Stimulated activated CD8-positive, alpha-beta memory T cell treated with anti-CD3 and anti-CD28 coated beads, Interleukin-4, amount 100 ng/mL, for 4 hours (primary cell): ENCODE measurements at places on chromosomes 1 and 21.

DNA sequence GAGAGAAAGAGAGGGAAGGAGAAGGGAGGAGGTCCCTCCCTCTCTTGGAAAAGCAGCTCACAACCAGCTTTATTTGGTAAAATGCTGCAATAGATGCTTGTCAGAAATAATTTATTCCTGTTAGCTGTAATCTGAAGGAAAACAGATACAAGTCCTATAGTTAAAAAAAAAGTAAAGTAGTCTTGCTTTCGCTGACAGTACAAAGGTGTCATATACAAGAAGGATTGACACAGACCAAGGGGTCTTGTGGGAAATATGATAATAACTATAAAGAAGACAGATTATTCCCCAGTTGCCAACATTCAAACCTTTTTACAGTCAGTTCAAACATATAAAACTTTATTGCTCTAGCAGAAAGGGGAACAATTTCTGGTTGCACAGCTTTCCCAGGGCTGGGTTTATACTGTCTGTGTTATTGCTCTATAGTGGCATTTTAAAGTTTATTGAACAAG lies 145.0 kb downstream of the PBX1 start:
- DNase-seq = no peak

- peak; percentile 44 for DNase-seq
Observed at GRCh38 chr1:226653311-226653921, 85.7 kb downstream of the ITPKB start.

DNA sequence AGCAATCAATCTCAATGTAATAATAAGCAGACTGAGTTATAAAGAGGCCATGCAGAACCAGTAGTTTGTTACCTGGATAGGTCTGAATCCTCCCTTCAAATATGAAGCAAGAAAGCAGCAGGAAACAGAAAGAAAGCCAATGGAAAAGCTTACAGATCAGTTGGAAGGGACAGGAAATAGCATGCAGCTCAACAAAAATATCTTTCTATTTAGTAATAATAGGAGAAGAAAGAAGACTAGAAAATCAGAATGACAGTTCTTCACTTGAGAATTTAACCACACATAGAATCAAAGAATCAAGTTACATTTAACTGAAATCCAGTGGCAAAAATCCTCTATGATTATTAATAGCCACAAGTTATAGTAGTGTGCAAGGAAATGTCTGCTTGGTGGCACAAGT lies 194.4 kb downstream of the EIF4G3 start:
- no peak for DNase-seq

GRCh38 chr1:202888221-202888530 lies 773 bp downstream of the RABIF start:
- DNase-seq = no peak

DNA sequence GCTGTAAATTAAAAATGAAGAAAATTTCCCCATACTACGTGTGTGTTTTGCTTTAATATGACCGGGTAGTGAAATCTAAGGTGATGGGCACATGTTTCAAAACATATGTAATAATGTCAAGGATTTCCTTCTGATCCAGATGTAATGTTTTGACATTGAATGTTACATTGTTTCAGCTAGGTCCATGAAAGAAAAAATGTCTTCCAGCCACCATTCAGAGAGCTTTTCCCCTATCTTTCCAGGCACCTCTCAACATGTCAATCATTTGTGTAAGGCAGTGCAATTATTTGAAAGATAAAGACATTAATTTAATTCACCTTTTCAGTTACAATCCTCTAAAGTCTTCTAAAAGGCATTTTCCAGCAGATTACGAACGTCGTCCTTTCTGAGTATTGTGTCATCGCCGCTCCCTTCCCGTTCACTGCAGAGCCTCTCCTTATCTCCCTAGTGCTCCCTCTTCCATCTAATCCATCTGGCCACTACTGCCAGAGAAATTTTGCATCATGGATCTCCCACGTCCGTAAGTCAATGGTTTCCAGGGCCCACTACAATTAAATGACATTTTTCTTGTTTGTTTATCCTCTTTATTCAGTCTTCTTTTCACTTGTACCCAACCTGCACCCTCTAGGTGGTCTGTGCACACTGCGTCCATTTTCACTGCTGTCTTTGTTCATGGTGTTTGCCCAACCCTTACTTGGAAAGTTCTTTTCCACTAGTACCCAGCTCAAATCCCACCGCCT lies 1.3 kb upstream of the VAMP3 start:
- no peak for DNase-seq

DNA sequence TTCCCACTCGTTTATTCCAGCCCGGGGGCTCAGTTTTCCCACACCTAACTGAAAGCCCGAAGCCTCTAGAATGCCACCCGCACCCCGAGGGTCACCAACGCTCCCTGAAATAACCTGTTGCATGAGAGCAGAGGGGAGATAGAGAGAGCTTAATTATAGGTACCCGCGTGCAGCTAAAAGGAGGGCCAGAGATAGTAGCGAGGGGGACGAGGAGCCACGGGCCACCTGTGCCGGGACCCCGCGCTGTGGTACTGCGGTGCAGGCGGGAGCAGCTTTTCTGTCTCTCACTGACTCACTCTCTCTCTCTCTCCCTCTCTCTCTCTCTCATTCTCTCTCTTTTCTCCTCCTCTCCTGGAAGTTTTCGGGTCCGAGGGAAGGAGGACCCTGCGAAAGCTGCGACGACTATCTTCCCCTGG lies 716 bp downstream of the OLIG2 start:
- no peak for DNase-seq

- DNase-seq = no peak
Observed at GRCh38 chr1:25758466-25759070, 41.4 kb upstream of the SELENON start.

GRCh38 chr1:164622068-164622845 lies 63.3 kb downstream of the PBX1 start:
- no peak for DNase-seq

DNA sequence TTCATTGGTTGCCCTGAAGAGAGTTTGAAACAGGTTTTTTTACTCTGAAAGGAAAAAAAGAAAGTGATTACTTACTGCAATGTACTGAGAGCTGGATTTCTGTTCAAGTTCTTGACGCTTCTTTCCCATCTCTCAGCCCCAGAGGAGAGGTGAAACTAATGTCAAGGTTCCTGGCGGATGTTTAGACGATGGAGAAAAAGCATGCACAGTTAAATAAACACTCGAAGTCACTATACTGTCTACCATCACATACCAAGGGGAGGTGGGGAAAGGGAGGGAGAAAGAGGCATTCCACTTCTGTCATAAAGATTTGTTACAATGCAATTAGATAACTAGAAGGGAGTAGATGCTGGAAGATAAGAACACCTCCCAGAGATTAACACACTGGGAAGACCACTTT lies 177.0 kb upstream of the TNR start:
- DNase-seq = no peak

GRCh38 chr1:211973541-211973940 lies 61.8 kb downstream of the INTS7 start:
- no peak for DNase-seq

GRCh38 chr1:167792188-167792565 lies 70.4 kb downstream of the MPZL1 start:
- no peak for DNase-seq

DNA sequence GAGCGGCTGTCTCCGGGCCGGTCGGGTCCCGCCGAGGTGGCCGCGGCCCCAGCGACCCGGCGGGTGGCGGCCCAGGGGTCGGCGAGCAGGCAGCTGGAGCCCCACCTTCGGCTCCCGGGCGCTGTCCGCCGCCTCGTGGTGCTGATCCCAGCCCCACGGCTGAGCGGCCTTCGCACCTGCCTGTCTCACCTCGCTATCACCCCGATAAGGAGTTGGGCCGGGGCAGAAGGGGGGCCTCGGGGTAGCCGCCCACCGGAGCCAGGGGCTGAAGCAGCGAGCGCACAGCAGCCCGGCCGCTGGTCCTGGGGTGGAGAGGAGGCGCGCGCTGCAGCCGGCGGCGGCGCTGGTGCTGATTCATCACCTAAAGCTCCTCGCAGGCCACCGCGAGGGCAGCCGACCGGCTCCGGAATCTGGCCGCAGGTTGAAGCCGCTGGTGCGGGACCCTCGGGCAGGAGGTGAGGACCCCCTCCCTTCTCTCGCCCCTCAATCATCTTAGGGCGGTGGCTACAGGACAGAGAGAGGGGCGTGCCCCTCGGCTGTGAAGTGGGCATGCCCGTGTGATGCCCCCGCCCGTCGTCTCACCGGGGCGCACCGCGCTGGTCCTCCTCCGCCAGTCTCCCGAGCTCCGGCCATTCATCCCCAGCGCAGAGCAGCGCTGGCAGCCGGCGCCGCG lies 575 bp downstream of the TRIM67 start:
- no peak for DNase-seq

DNA sequence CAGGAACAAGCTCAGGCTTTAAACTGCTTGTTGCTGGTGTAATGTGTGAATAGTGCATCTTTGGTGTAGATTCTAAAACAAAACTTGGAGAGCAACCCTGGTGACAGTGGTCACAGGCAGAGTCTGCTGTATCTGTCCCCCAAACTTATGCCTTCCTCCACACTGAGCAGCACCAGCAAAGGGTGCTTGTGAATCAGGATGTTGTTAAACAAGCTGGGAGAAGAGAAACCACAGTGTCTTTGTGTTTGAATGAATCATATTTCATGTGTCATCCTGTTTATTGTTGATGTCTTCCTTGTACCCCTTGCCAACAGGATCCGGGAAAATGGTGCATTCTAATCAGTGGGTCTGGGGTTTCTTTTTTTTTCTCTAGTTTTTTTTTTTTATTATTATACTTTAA lies 91.9 kb upstream of the COG2 start:
- DNase-seq = no peak

- DNase-seq = no peak
Observed at GRCh38 chr1:61141288-61142042, 59.1 kb downstream of the NFIA start.

DNA sequence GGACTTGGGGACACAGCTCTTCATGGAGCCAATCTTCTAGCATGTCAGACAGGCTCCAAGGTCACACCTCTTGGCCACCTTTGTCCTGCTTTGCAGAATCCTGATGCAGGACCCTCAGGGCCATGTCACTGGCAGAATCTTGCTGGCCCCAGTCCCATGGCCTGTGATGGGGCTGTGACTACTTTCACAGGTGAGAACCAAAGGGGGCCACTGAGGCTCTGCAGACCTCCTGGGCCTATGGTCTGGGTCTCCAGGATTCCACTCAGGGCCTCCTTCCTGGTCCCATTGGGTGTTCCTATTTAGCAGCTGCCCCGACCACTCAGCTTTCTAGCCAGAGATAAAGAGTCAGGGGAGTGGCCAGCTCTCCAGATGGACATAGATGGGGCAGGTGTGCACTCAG lies 238.7 kb downstream of the MATN1 start:
- DNase-seq = no peak

- DNase-seq = no peak
Observed at GRCh38 chr21:42453986-42454570, 41.9 kb downstream of the RSPH1 start.

GRCh38 chr1:169892927-169893644 lies 610 bp downstream of the SCYL3 start:
- DNase-seq = no peak

DNA sequence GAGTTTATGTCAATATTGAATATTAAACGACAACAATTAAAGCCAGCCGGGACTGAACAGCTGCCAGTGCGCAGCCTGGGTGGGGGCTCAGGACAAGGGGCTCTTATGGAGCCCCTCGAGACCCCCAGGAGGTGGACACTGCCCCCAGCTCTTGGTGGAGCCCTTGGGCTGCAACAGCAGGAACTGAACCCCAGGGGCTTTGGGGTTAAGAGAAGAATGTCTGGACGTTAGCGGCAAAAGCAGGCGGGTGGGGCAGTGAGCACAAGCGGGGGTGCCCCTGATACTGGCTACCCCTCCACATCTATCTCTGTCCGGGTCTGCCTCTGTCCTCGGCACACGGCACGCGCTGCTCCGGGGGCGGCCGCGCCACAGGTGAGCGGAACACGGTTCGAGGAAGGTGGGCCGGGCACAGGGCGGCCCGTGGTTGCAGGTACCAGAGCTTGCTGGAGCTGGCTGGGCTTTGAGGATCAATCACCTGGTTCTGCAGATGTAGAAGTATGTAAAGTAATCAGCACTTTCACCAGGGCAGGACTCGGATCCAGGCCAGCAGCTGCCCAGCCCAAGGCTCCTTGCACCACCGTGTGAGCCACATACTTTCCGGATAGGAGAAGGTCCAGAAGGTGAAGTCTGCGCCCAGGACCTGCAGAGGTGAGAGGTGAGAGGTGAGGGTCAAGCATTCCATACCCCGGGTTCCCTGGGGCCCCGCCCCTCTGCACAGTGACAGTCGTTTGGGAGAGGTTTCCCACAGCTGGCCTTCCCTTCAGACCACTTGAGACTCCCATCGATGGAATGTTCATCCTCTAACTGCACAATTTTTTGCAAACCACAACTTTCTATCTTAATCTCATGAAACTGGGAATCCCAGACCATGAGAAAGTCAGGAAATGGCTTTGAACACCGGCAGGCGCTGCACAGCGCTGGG lies 12.4 kb upstream of the POFUT2 start:
- no peak for DNase-seq

DNA sequence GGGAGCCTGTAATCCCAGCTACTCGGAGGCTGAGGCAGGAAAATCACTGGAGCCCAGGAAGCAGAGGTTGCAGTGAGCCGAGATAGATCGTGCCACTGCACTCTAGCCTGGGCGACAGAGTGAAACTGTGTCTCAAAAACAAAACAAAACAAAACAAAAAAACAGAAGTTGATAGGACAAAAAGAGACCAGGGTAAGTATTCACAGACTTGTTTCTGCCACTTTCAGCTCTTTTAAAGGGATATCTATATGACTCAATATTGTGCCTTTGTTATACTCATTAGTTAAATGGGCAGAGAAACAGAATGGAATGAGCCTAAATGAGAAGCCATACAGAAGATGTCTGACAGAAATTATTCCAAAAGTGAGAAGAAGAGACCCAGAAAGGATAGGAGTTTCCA lies 23.1 kb upstream of the ABL2 start:
- DNase-seq = no peak

GRCh38 chr1:188386161-188386560 lies 1557.4 kb downstream of the PLA2G4A start:
- no peak for DNase-seq

GRCh38 chr1:236760480-236760879 lies 34.6 kb upstream of the MTR start:
- DNase-seq = no peak

GRCh38 chr21:45421071-45421845 lies 16.3 kb downstream of the COL18A1 start:
- no peak for DNase-seq

- DNase-seq = no peak
Observed at GRCh38 chr1:70083519-70083918, 121.9 kb downstream of the LRRC40 start.

DNA sequence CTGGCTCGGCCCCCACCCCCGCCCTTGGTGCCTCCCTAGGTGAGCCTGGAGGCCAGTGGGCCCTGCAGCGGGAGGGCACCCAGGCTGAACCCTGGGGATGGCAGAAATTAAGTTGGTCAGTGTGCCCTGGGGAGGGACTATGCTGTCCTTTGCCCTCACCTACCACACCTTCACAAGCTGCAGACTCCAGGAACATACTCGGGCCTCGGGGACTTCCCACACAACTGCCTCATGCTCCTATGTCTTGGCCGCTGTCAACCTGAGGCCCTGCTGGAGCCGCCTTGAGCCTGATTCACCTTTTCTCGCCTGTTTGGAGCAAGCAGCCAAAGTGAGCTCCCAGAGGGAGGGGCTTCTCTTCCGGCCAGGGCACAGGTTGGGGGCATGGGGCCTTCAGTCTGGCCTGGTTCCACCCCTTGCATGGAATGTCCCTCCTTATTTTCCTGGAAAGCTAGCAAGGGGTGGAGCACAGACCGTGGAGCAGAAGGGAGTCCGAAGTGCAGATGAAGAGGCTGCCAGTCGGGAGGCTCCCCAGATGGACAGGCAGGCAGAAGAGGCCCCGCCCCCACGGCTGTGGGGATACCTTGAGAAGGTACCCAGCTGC lies 24.7 kb downstream of the KNCN start:
- no peak for DNase-seq

GRCh38 chr1:47901001-47901575 lies 96.1 kb downstream of the TRABD2B start:
- DNase-seq = no peak
